Bone marrow (tissue), 2 donors: ENCODE measurements at places on chromosomes 6 and 20.

- DNase-seq = no peak
These were observed 4.5 kb downstream of the CHMP4B start for GRCh38 chr20:33815671-33816070.

- no peak for DNase-seq
These were observed 86.9 kb downstream of the RREB1 start for GRCh38 chr6:7194657-7195056.

GRCh38 chr6:15269011-15269410 is 23.1 kb downstream of the JARID2 start:
- no peak for DNase-seq

DNA sequence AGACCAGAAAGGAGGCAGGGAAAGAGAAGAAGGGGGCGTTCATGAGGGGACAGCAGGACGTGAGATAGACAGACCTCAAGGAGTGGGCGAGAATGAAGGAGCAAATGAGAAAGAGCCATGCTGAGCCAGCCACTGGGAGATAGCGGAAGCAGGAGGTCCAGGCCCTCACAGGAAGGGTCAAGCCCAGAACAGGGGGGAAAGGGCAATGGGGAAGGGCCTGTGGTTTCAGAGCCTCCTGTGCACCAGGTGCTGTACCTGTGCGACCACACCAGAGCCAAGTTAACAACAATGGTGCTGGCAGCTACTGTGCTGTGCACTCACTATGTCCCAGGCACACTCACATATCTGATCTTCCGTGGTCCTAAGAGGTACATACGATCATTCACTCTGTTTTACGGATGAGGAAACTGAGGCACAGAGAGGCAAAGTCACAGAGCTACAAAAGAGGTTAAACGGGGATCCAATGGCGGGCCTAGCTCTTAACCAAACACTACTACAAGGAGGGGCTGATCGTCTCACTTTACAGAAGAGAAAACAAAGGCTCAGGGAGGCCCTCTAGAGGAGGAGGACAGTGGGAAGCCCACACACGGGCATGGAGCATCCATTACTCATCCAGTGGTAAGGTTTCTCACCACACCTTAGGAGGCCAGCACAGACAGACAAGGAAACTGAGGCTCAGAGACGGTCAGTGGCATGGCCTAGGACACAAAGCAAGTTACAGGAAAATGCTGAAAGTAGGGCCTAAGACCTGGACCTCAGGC is 129.1 kb downstream of the PREX1 start:
- DNase-seq = no peak

DNA sequence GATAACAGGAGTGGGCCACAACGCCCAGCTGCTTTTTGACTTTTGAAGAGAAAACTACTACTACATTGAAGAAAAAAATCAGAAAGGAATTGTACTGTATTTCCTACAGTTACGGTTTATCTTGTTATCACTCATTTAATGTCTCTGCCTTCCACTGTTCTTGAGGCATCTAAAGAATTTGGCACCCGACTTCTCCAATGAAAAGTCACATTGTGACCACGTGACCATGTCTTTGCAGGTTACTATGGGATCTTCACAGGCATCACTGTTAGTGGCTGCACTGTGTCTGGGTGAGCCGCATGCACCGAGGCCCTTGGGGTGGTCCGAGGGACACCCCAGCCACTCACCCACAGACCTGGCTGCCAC is 26.8 kb downstream of the RRBP1 start:
- no peak for DNase-seq

DNA sequence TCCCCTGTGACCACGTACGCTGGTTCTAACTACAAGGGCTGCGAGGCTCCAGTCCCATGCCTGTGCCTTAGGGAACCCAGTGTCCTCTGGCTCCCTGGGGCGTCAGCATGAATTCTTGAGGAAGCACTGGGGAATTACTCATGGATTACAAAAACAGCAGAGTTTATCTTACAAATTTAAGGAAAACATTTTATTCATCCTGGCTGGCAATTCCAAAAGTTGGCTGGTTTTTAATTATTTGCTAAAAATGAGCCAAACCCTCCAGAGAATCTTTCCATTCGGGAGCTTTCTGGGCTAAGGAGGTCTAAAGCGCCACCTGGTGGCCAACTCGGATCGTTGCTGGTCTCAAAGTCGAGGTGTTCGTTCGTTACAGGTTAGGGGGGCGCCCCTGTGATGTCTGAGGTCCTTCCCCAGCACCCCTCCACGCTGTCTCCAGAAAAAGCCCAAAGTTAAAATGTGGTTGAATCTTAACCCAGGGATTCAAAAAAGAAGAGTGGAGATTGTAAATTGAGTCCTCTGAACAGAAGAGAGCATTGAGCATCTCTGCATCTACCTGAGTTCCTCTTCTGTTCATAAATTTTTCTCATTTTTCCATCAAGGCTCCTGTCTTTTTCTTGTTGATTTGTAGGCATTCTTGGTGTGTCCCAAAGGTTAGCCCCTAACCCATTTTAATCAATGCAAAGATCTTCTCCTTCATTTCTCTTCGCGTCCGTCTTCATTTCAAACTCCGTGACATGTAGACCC is 99.4 kb downstream of the BFSP1 start:
- no peak for DNase-seq

GRCh38 chr6:148157841-148158240 is 184.8 kb upstream of the SASH1 start:
- DNase-seq = no peak
